Renal cortical epithelial cell (primary cell): ENCODE measurements at places on chromosomes 4 and X. TPM values are rescaled to one million over a fixed set of nuclear protein-coding genes. Genes with fewer than 3 reads are reported as not detected.

The FAT4 gene
- 2.3 and 7.7 TPM in 2 replicates for total RNA-seq

The TBC1D14 gene
- 50.7 and 94.0 TPM in 2 replicates for total RNA-seq

The NOX1 gene
- not detected in 2 replicates for total RNA-seq

The AKAP14 gene
- not detected in 2 replicates for total RNA-seq

The P2RY10 gene
- not detected in 2 replicates for total RNA-seq

The GAGE12E gene
- not detected in 2 replicates for total RNA-seq

The LRRC66 gene
- total RNA-seq = 0.55 TPM in 1 of 2 replicates, not detected in the other

The SYTL5 gene
- under 0.01 and 2.4 TPM in 2 replicates for total RNA-seq

The TEX11 gene
- 0.05 TPM in 1 of 2 replicates, not detected in the other for total RNA-seq

The ADGRA3 gene
- 19.6 and 71.9 TPM in 2 replicates for total RNA-seq

The NKX1-1 gene
- total RNA-seq = not detected in 2 replicates

The FAM133A gene
- total RNA-seq = 0.05 TPM in 1 of 2 replicates, not detected in the other

The GPR173 gene
- total RNA-seq = 0.52 and 3.3 TPM in 2 replicates

The GPR50 gene
- not detected in 2 replicates for total RNA-seq

The GRPR gene
- 0.10 and 0.17 TPM in 2 replicates for total RNA-seq

The GAGE12F gene
- total RNA-seq = not detected in 2 replicates
